ENCODE measurements at places on chromosomes 1 and 21. TPM values are rescaled to one million over a fixed set of nuclear protein-coding genes. Genes with fewer than 3 reads are reported as not detected.

The TMEM61 gene
- total RNA-seq, result 0.39 TPM

The SYTL1 gene
- total RNA-seq, result 0.59 TPM

The DNM3 gene
- total RNA-seq, result 93.9 TPM

The OR2L5 gene
- 0.89 TPM for total RNA-seq

The MRAP gene
- total RNA-seq, result 1.4 TPM

The EPHA8 gene
- 4.6 TPM for total RNA-seq

The PROK1 gene
- total RNA-seq, result 0.17 TPM

The NFASC gene
- total RNA-seq, result 88.2 TPM

The EGLN1 gene
- total RNA-seq, result 63.1 TPM

The PODN gene
- 4.2 TPM for total RNA-seq

The WNT4 gene
- 12.9 TPM for total RNA-seq

The NKAIN1 gene
- total RNA-seq, result 16.6 TPM

The SLC19A2 gene
- total RNA-seq, result 18.8 TPM

The ALDH9A1 gene
- 90.4 TPM for total RNA-seq

The CIART gene
- total RNA-seq, result 14.7 TPM

The VHLL gene
- total RNA-seq, result 0.50 TPM

The PRAMEF5 gene
- not detected for total RNA-seq

The ESPN gene
- total RNA-seq, result 1.9 TPM

The HFM1 gene
- 15.1 TPM for total RNA-seq

The TSPEAR gene
- total RNA-seq, result not detected

Data from spinal cord (tissue), 10 donors.